Uterus (tissue), 4 donors: ENCODE measurements at places on chromosomes 3 and 15. TPM values are rescaled to one million over a fixed set of nuclear protein-coding genes. Genes with fewer than 3 reads are reported as not detected.

GRCh38 chr3:131786386-131786785 lies 248.4 kb downstream of the CPNE4 start:
- DNase-seq, result no peak

- no peak for DNase-seq
Measured at GRCh38 chr3:12273045-12273695, 15.7 kb upstream of the PPARG start.

- DNase-seq, result no peak
Measured at GRCh38 chr15:35376707-35377106, 169.3 kb downstream of the DPH6 start.

DHX36 gene
- 115 TPM for total RNA-seq

HHLA2 gene
- total RNA-seq, result not detected

TPRA1 gene
- total RNA-seq, result 31.7 TPM
